ENCODE measurements at places on chromosomes 12 and 14.

DNA sequence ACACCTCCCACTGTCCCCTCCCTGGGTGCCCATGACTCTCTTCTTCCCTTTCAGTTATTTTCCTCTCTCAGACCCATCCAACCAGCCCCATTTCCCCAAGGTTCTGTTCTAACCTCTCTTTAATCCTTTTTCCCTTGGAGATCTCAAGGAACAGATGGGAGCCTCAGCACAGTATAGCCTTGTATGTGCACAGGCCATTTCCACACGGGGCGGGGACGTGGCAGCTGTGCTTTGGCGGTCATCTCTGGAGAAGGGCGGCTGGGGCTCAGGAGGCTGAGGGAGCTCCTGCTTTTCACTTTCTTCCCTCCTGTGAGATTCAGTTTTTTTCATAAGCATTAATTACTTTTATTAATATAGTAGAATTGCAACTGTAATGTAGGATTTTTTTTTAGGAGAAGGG is 212.2 kb downstream of the ZFP36L1 start:
- no peak for DNase-seq

DNA sequence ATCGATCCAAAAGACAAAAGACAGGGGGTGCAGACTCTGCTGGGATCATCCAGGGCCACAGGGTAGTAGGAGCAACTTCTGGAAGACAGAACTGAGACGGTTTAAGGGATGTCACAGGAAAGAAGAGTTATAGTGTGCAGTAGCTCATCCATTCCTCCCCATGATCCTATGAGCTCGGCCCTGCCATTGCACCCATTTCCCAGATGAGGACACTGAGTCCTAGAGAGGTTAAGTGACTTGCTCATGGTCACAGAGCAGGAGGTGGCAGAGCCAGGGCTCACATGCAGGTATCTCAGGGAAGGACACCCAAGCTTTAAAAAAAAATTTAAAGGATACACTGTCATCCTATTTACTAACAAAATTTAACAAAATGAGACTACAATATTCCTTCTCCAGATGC is 86.1 kb upstream of the FZD10 start:
- no peak for DNase-seq

DNA sequence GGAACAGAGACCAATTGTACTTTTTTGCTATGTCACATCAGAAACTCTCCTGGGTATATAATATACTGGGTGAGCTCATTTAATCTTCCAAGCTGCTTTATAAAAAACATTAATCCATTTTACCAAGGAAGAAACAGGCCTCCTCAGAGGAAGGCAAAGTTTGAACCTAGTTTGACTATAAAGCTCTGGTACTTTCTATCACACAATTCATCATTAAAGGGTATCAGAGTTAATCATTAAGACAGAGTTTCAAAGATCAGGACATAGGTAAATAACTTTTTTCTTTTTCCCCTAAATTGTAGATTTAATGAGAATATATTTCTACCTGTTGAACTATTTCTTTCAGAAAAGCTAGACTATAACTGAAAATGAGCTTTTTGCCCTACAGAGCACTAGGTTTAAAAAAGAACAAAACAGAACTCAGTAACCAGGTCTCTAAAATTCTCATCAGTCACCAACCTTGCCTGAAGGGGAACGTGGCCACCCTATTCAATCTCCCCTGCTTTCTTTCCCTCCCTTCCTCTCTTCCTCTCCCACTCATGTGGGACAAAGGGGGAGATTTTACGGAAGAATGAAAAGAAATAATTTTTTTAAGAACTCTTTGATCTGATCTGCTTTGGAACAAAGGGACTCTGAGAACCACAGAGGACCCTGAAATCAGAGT is 18.6 kb downstream of the FBXO21 start:
- DNase-seq = no peak

DNA sequence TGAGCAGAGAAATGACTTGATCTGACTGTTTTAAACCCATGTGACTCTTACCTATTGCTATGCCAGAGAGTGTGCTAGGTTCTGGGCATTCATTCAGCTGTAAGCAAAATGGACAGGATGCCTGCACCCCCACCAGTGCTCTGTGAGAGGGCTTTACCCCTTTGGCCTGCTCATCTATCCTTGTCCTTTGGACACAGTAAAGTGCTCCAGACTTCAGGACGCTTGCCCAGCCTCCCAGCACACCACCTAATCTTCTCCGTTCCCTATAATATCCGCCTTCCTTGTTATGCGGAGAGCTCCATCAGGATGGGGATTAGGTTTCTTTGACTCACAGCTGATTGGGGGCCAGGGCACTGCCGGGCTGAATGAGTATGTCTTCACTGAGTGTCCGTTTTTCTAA is 4.4 kb upstream of the ZNF839 start:
- no peak for DNase-seq

GRCh38 chr14:24915958-24916595 is 133.9 kb downstream of the STXBP6 start:
- no peak for DNase-seq

DNA sequence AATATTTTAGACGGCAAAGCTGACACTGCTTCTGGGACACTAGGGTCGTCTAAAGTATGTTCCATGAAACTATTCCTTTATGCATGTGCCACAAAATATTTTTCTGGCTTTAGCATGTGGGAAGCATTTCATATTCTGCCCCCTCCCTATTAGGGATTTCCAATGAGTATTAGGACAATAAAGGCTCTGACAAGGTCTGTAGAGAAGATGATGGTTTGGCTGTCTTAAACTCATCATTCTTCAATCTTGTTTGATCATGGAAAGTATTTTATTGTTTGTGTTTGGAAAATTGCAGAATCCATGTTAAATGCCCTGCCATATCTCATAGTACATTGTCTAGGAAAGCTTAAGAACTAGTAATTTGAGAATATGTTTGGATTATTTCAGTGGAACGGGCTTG is 22.8 kb downstream of the SERPINA1 start:
- no peak for DNase-seq

DNA sequence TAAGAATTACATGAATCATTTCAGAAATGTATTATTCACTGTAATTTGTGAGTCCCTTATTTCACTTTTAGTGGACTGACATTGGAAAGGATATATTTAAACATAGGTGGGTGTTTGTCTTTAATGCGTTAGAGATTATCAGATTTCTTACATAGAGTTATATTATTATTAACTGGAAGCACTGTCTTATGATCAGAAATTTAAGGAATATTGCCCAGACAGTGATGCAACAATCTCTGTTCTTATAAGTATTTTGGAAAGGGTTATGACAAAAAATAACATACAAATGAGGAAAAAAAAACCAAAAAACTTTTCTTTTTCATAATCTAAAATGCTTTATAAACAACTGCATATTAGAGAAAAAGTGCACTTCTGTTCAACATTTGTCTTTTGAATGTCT is 836.6 kb downstream of the SLC6A15 start:
- no peak for DNase-seq

DNA sequence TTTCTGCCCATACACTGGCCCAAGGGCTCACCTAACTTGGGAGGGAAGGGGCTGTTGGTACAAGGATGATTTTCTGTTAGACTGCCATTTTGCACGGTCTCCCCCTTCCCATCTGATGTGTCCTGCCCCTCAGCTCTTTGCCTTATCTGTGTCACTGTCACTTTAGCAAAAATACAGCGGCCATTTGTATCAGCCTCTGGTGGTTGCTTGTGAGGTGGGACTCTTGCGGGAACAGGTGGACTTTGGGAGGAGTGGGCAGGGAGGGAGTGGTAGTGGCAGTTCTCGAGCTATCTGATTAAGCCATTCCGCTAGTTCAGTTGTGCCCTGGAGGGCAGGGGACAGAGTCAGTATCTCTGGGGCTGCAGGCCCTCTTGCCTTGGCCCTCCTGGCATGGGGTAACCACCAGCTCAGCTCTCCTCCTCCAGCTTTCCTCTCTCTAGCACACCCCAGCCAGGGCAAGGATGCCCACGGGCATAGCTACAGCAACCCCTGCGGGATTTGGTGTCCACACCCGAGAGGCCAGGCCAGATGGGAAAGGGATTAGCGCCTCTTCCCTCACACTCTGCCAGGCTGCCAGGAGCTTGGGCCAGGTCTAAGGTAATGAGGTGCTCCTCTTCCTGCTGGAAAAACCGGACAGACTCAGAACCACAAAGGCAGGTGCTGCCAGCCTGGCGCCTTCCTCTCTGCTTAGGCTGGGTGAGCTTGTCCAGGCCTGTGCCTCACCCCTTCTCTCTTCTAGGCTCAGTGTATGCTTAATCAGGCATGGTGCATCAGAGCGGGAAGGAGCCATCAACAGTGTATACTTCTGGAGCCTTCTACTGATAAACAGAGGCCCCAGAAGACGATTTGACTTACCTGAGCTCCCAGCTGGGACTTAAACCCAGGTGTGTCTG is 8.7 kb downstream of the SLC48A1 start:
- DNase-seq = no peak

DNA sequence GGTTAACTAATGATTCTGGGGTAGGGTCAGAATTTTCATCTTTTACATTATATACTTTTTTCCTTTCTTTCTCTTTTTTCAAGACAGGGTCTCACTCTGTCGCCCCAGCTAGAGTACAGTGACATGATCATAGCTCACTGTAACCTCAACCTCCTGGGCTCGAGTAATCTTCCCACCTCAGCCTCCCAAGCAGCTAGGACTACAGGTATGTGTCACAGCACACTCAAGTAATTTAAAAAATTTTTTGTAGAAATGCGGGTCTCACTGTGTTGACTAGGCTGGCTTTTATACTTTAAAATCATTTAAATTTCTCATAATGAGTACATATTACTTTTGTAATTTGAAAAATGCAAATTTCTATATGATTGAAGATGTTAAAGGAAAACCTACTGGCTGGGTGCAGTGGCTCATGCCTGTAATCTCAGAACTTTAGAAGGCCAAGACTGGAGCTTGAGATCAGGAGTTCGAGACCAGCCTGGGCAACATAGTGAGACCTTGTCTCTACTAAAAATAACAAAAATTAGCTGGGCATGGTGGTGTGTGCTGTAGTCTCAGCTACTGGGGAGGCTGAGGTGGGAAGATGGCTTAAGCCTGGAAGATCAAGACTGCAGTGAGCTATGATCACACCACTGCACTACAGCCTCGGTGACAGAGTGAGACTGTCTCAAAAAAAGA is 25.7 kb downstream of the R3HDM2 start:
- no peak for DNase-seq
